ENCODE measurements at places on chromosomes 11 and 22.

GRCh38 chr22:17233348-17234043, 14.3 kb upstream of the ADA2 start:
- DNase-seq = no peak

DNA sequence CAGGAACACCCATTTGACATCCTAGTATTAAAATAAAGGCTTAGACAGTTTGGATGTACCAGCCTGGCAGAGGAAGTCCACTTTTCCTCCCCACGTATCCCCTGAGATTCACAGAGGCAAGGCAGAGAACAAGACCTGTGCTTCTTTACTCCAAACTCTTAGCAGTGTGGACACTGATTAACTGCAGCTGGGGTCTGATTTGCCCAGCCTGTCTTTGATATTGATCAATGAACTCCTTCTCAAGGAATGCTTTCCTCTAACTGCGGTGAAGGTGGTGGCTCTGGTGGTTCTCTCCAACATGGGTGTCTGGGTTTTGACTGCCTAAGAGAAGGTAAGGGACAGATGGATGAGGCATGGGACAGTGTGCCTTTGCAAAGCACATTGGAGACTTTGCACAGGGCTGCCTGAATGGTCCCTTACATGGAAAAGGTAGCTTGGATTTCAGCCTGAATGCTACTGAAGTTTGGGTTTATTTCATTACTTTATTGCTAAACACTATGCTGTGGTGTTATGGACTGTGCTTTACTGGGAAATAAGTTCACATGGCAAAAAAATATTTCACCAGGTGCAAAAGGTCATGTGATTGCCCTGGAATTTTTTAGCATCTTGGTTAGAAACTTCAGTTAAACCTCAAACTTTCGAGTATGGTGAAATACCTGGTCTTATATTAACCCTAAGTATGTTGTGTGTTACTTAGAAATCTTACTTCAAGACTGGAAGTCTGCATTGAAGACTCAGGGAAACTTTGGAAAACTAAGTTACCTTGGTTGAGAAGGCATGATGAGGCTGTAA, 1.8 kb downstream of the GAS2 start:
- DNase-seq = no peak

GRCh38 chr22:24937114-24937513, 9.4 kb downstream of the LHFPL7 start:
- DNase-seq = no peak

- DNase-seq = no peak
Observed at GRCh38 chr11:26493616-26494015, 78.4 kb downstream of the MUC15 start.

GRCh38 chr11:36451681-36452080, 58.4 kb downstream of the TRAF6 start:
- no peak for DNase-seq

DNA sequence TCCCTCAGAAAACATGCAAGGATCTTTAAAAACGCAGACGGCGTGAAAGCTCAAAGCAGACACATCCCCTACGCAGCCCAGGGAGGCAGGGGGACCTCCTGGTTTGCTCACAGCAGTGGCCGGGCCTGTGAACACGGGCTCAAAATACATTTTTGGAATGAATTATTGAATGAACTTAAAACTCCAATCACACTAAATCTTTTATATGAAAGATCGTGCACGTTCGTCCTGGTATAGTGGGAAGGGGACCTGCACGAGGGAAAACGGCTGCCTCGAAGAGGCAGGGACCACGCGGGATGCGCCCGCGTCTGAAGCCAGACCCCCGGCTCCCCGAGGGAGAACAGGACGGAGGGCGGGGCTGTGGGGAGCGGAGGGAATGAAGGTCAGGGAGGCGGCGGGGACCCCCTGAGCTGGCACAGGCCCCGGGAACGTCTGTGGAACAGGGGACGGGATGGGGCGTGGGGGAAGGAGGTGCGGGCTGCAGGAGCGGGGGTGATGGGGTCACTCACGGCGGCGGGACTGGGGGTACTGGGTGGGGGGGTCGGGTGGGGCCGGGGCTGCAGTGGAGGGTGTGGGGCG, 1.3 kb upstream of the PANX2 start:
- DNase-seq = no peak

All from CD4-positive, alpha-beta T cell treated with Interleukin-4 for 1 hour (primary cell).